ENCODE measurements at places on chromosomes 2 and 18. TPM values are rescaled to one million over a fixed set of nuclear protein-coding genes. Genes with fewer than 3 reads are reported as not detected.

MLPH gene
- not detected for total RNA-seq

PIAS2 gene
- total RNA-seq, result 12.1 TPM

- no peak for DNase-seq
Observed at GRCh38 chr2:54444503-54444902, 11.6 kb upstream of the SPTBN1 start.

SCYGR4 gene
- total RNA-seq, result not detected

PUS10 gene
- 44.3 TPM for total RNA-seq

- no peak for DNase-seq
Observed at GRCh38 chr2:161324876-161325275, 16.7 kb downstream of the PSMD14 start.

- DNase-seq, result no peak
Observed at GRCh38 chr2:81981585-81981984, 1677.0 kb upstream of the LRRTM1 start.

GRCh38 chr2:152740743-152741328 lies 22.4 kb downstream of the ARL6IP6 start:
- peak; percentile 71 for DNase-seq

FAM110C gene
- total RNA-seq, result 1.2 TPM

GRCh38 chr2:55176094-55176415 lies 56.0 kb downstream of the CLHC1 start:
- no peak for DNase-seq

DNA sequence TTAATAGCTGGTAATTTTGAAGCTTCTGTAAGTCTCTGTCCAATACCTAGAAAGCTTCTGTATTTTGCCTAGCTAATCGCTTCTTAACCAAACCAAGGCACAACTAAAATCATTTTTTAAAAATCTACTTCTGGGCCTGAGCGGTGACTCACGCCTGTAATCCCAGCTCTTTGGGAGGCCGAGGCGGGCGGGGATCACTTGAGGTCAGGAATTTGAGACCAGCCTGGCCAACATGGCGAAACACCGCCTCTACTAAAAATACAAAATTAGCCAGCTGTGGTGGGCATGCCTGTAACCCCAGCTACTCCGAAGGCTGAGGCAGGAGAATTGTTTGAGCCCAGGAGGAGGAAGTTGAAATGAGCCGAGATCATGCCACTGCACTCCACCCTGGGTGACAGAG lies 148.6 kb upstream of the FIGN start:
- no peak for DNase-seq

GRCh38 chr2:178863130-178863855 lies 56.1 kb upstream of the TTN start:
- DNase-seq, result no peak

SFTPB gene
- not detected for total RNA-seq

DNA sequence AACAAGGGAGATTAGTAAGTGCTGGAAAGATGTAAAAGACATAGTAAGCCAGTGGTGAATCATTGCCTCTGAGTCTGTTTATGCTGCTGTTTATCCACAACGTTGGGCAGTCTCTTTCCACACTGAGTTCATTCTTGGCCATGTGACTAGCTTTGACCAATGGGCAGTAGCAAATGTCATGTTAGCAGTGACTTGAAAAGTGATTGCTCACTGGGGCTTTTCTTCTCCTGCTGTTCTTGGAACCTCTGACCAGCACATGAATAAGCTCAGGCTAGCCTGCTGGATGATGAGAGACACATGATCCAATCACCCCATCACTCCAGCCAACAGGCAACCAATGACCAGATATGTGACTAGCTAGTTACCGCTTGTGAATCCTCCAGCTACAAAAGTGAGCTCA lies 360.4 kb downstream of the SLC4A3 start:
- DNase-seq, result no peak
